ENCODE measurements at places on chromosomes 2 and 18.

GRCh38 chr2:219452361-219453317, 18.0 kb downstream of the SPEG start:
- no peak for DNase-seq

- no peak for DNase-seq
Measured at GRCh38 chr2:203246646-203247045, 7.8 kb downstream of the CYP20A1 start.

DNA sequence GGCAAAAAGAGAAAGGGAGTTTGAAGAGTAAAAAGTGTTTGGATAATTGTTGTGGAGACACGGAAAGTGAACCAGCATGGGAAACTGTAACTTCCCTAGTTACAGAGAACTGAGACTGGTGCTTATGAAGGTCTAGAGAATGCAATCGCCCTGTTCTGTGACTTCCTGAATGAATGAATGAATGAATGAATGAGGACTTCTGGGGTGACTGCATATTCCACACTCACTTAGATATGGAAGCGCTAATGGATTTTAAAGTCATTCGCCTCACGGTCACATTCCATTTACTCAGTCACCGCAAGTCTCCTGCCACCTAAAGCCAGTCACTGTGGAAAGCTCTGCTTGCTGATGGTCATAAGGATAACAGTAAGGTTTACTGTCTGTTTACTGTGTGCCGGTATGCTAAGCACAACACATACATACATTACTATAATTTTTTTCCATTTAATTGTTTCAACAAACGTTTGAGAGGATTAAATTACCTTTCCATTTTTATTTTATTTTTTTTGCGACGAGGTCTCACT, 138.2 kb downstream of the CABLES1 start:
- DNase-seq: no peak

- DNase-seq: no peak
Measured at GRCh38 chr2:181760521-181760920, 80.2 kb upstream of the NEUROD1 start.

Data from SW 1271 (cell line).